ENCODE measurements at places on chromosomes 16 and 17.

DNA sequence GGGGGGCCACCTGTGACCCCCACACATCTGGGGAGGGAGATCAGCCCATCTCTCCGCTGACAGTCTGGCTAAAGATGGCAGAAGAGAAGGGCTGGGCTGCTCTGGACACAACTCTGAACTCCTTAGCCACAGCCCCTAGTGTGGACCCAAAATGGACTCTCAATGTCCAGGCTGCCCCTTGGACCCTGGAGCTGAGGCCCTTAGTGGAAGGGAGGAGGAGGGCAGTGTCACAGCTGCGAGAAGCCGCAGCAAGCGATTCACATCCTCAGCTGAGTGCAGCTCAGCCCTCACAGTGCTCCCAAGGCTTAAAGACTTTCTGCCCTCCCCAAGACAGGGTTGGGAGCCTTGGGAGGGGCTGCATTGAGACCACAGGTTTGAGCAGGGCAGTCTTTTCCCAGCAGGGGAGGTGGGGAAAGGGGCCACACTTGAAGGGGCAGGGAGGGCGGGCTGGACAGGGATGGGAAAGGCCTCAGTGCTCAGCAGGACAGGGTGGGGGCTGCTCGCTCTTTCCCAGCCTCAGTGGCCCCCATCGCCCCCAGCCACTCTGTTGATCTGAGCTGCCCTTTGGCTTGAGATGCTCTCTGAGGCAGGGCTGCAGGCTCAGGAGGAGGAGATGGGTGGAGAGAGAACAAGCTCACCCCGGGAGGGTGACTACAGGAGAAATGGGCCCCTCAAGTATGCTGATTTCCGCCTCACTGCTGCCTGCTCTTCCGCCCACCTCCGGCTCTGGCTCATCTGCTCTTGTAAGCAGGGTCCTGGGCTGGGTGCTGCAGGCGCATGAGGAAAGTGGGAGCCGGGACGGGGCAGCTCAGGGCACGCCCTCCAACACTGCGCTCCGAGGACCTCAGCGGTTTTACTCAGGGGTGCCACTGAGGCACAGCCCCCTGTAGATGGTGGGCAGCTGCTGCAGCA lies 50.9 kb upstream of the MTSS2 start:
- DNase-seq: no peak

DNA sequence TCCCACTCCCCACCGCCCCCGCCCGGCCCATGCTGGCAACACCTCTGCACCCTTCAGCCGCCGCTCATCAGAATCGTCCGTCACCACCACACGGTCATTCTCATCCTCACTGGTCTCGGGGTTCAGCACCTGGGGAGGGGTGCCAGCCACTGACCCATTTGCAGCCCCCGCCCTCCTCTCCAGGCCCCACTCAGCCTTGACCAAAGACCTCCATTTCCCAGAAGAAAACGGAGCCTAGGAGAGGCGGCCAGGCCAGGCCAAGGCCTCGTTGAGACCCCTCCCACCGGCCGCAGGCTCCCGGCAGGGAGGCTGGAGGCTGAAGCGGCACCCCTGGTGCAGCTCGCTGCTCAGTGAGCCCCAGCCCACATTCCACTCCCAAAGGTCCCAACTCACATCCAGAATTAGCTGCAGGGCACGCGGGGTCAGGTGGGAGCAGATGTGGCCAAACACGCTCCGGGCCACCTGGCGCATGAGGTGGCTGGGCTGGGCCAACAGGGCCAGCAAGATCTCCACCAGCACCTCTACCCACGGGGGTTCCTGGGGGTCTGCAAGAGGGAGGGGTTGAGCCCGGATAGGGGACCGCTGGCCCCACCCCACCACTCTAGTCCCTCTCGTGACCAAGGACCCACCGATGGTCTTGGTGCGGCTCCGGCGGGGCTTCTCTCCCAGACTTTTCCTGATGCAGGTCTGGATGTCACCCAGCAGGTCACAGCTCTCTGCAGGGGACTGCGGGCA lies 9.8 kb downstream of the MYBBP1A start:
- no peak for DNase-seq

DNA sequence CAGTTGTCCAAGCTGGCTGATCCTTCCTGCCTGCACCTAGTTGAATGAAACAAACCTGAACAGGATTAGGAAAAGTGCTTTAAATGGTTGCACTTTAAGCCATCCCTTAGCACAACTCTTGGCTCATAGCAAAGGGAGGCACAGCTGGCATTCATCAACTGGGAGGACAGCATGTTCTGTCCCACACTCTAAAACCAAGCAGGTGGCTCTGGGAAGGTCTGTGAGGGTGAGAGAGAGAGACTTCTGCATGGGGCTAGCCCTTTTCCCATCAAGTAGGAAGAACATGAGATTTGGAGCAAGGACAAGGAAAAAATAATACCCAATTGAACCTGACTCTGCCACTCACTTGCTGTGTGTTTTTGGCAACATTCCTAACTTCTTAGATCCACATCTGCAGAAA lies 140.9 kb upstream of the CCL2 start:
- no peak for DNase-seq

DNA sequence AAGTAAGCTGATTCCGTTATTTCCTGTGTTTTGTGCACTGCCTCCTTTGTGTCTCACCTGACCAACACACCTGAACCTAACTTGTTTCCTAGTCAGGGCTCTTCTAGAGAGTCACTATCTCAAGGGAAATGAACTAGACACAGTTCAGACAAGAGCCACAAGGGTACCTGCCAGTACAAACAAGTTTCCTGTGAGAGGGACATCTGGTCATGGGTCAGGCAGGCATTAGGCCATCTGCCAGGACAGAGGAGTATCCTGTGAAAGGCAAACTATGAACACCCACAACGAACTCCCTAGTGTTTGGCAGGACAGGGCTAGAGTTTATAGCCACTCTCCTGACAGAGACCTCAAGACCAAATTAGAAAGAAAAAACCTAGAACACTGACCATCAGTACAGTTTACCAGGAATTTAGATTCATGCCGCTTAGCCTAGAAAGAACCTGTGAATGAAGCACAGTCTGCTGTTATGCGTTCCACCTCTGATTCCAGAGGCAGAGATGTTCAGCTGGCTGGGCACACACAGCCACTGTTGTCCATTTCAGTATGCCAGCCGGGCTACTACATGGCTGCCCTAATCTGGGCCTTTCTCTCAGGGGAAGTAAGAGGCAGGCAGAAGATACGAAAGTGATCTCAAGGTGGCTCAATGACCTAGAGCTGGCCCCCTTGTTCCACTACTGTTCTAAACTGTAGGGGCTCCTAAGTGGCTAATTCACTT lies 20.7 kb upstream of the GLG1 start:
- DNase-seq: no peak

DNA sequence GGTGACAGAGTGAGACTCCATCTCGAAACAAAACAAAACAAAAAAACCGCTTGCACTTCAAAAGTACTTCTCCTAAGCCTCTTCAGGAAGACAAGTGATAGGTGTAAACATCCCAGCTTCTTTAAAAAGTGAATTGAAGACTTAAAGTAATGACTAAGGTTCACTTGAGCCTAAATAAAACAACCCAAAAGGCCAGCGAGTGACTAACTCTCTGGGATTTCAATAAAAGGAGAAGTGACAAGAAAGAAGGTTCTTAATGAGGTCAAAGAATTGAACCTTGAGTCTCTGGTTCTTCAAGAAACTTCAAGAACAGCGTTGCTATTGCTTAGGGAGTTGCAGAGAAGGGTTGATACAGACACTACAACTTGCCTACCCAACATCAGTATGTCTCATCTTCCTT lies 42.2 kb downstream of the STX8 start:
- DNase-seq: no peak

GRCh38 chr17:78264590-78264989 lies 33.2 kb downstream of the TMEM235 start:
- DNase-seq: no peak

- DNase-seq: no peak
Observed at GRCh38 chr17:51435641-51436091, 175.3 kb downstream of the UTP18 start.

- no peak for DNase-seq
Observed at GRCh38 chr16:52050418-52050817, 496.5 kb downstream of the TOX3 start.

DNA sequence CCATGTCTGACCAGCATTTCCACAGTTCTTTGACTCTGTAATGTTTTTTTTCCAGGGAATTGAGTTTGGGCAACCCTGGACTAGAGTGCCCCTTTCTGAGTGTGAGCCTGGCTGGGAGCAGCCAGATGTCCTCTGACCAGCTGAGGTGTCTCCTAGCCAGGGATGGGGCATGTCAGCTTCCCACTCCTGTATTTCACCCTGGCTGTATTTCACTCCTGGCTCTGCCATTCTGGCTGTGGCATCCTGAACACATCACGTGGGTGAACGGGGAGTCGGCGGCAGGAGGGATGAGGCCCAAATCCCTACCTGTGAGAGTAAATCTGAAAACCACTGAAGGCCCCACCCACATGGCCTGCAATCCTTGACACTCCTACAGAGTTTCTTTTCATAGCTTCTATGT lies 31.3 kb downstream of the KDM8 start:
- DNase-seq: no peak

DNA sequence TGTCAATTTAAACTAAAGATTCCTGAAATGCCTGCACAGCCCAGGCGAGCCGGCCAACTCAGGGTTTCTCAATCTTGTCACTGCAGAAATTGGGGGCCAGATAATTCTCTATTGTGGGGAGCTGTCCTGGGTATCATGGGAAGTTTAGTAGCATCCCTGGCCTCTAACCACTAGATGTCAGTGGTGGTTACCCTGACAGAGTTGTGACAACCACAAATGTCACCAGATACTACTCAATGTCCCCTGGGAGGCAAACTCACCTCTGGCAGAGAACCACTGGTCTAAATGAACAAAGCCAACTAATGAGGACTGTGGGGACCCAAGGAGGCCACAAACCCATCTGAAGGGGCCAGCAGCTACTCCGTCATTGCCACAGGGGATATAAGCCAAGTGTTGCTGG lies 90.9 kb downstream of the MYH11 start:
- DNase-seq: no peak

DNA sequence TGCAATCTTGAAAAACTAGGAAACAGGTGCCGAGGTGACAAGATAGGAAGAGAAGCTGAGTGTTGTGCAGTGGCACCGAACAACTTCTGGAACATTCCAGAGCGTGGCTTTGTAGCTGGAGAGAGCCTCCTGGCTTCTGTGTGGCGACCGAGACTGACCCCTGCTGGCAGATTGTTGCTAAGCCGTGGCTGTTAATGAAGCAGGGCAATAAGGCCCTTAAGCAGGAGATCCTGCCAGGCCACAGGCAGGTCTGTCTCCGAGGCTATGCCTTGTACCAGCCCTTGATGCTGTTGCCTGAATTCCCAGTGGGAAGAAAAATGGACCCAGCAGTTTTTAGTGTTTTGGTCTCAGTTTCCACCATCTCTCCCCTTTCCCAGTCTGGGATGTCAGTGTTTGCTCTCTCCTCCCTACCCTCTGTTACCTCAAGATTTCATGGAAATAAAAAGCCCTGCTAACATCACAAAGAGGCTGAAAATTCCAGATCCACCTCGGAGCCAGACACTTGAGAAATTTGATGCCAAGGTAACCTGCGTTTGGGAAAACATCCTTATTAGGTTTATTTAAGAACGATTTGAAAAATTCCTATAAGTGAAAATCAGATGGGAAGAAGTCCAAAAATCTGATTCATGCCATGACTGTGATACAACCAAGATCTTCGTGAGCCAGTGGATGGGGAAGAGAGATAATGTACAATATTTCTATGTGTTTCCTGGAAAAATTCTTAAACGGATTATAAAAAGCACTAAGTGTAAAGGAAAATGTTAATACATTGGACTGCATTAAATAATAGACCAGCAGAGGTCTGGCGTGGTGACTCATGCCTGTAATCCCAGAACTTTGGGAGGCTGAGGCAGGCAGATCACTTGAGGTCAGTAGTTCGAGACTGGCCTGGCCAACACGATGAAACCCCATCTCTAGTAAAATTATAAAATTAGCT lies 265.1 kb downstream of the PRKCA start:
- DNase-seq: peak; percentile 85

- DNase-seq: peak; percentile 44
Observed at GRCh38 chr17:79631640-79632431, 21.0 kb upstream of the RBFOX3 start.

DNA sequence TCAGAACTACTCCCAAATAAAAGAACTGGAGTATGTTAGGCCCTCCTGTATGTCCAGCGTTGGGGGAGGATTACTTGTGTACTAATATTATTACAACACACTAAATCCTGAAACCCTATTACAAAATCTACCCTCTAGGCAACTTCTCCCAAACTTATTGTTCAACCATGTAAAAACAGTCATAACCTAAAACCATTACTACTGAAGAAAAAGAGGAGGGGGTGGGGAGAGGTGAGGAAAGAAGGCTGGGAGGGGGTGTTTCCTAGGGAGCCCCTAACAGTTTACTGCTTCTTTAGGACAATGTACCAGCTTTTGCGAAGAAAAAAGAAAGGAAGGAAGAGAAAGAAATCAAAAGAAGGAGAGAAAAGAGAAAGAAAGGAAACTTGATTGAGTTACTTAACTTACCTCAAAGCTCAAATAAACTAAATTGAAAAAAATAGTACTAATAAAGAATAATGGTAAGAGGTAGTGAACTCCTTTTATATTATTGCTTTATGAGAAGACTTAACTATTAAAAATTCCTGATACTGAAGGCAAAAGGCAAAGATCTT lies 2.3 kb downstream of the SALL1 start:
- DNase-seq: no peak

- no peak for DNase-seq
Observed at GRCh38 chr16:49344401-49344800, 29.2 kb upstream of the C16orf78 start.

DNA sequence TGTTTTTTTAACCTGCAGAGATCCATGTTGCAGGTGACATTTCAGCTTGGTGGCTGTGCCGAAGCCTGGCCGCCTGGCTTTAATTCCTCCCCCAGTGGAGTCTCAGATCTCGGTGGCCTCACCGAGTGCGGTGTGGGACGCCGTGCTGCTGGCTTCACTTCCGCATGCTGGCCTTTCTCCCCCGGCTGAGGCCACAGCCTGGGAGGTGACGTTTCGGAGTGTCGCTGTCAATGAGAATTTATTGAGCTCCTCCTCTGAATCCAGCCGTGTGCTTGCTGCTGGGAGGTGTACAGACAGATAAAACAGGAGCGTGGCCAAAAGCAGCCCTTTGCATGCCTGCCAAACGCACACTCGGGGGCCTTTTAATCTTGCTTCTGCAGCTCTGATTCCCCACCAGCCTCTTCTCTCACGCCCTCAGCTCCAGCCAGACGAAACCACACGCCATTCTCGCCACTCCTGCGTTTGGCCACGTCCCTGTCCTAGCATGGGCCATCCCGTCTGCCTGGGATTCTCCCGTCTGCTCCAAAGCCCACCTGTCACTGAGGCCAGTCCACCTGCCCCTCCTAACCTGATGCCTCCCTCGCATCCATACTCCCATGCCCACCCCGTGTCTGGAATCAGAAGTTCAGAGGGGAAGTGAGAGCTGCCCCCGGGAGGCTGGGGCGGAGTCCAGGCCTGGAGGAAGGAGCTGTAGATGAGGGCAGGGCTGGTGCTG lies 3.6 kb downstream of the GSE1 start:
- DNase-seq: no peak

- DNase-seq: peak; percentile 61
Observed at GRCh38 chr16:27431773-27432532, 30.0 kb downstream of the IL21R start.

GRCh38 chr17:46003907-46004748 lies 5.1 kb downstream of the STH start:
- DNase-seq: no peak

Data from natural killer cell treated with Interleukin-12 subunit alpha and Interleukin-12 subunit beta and Interleukin-15 and Interleukin-18, amount 100 ng/mL, for 72 hours (primary cell).